ENCODE measurements at places on chromosomes 5 and 9.

DNA sequence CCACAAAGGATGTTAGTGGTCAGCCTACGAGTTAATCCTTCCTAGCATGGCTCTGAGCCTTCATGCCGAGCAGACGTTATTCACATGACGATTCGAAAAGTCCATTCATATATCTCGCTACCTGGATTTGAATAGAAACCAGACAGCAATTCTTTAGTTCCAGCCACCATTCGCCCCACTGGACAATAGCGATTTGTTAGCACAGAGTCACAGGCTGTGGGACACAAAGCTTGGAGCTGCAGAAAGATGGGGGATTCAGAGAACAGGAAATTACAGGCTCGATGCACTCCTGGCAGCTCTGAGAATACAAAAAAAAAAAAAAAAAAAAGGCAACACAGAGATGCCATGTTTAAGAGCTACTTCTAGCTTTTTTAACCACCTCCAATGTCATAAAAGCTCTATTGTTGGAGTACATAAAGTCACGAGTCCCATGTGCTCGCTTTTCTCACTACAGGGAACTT lies 110.7 kb downstream of the NR6A1 start:
- peak; percentile 74 for DNase-seq

GRCh38 chr5:139638090-139638735 lies 9.9 kb upstream of the CXXC5 start:
- peak; percentile 90 for DNase-seq

DNA sequence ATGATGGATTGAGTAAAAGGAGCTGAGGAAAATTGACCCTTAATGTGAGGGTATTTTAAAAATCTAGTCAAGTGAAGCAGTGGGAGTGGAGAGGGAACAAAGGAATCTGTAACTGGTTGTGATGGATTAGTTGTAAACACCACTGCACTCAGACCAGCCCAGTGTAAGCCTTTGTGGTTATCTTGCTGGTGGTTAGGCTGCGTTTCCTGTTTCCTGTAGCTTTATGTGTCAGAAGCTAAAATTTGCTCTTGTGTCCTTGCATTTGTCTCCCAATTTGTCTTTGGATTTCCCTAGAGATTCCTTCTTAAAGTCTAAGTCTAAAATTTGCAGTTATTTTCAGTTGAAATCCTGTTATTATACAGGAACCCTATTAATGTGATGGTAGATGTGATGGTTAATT lies 6.3 kb downstream of the IFNA21 start:
- DNase-seq, result peak; percentile 28

GRCh38 chr9:21414220-21414940 lies 5.5 kb downstream of the IFNA8 start:
- DNase-seq, result no peak

DNA sequence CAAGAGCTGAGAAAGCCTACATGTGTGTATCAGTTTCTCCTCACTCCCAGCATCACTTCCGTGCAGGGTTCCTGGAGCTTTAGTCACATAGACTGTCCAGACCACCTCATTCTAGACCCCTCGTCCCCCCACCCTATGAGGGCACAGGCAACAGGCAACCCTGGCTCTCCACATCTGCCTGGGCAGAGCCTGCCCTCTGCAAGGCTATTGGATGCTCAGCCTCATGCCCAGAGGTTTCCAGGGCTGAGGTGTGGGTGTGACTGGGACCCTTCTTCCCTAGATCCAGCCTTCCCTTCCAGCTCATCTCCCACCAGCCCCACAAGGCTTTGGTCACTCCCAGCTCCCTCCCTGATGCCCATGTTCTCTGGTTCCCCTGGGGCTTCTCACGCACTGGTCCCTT lies 161.4 kb downstream of the PAX5 start:
- no peak for DNase-seq

DNA sequence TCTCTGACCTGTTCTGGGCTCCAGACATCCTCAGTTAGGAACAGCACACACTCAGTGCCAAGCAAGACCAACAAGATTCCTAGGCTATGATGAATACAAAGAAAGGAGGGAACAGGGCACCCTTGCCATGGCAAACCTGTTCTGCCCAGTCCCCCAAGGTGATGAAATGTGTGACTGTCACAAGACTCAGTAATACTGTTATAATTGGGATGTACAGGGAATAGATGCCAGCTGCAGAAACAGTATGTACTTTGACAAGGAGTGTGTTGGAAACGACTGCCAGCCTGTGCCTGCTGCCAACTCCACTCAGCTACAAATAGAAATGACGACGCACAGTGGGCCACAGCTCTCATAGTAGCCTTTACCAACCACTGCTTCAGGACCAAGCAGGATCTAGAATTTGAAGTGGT lies 453.0 kb downstream of the EFNA5 start:
- DNase-seq, result peak; percentile 74
